ENCODE measurements at places on chromosomes 1 and 21. TPM values are rescaled to one million over a fixed set of nuclear protein-coding genes. Genes with fewer than 3 reads are reported as not detected.

TNFRSF9 gene
- total RNA-seq: 0.94 TPM

- no peak overlapping the region for H3K4me3 ChIP-seq
- no peaks in the 10 kb centered on the region for H3K27me3 ChIP-seq
- no peaks in the 10 kb centered on the region for H3K36me3 ChIP-seq
- H3K27ac ChIP-seq: no peak overlapping the region
- no peaks in the 10 kb centered on the region for H3K4me1 ChIP-seq
These were observed 92.0 kb downstream of the CASZ1 start for GRCh38 chr1:10704368-10704882.

PTPN22 gene
- 78.9 TPM for total RNA-seq

AUNIP gene
- total RNA-seq: 7.8 TPM

FCER1G gene
- total RNA-seq: 12.0 TPM

CYP4X1 gene
- not detected for total RNA-seq

DNA sequence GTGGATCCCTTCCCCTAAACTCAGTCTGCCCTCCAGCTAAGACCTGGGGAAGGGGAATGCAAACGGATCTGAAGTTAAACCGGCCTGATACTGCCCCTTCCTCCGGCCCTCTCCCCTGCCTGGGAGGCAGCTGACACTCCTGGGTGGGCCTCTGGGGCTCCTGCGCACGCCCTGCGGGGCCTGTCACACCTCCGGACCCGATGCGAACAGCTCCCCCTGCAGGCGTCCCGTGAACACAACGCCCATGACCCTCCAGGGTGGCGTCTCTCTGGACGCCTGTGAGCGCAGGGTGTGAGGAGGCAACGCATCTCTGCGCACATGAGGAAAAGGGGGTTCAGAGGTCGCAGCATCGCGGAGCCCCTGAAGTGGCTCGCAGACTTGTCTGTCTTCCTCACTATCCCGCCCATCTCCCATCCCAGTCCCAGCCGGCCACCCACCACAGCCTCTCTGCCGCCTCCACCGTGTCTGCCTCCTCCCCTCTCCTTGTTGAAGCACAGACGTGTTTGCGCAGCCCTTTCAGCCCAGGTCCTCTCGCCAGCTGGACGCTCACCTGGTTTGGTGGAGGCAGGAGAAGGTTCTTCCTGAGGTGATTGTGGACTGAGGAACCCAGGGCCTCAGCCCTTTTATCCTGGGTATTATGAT is 421 bp upstream of the LCE3A start:
- H3K27ac ChIP-seq: no peak overlapping the region
- peak; percentile 25 for DNase-seq
- peaks cover 2% of the 10 kb centered on the region for H3K27me3 ChIP-seq
- peaks cover 15% of the 10 kb centered on the region for H3K4me1 ChIP-seq
- no peak overlapping the region for H3K4me3 ChIP-seq
